Thoracic aorta (tissue), 2 donors: ENCODE measurements at places on chromosomes 6 and 20. TPM values are rescaled to one million over a fixed set of nuclear protein-coding genes. Genes with fewer than 3 reads are reported as not detected.

TGM3 gene
- 0.27 TPM for total RNA-seq

SLC22A2 gene
- not detected for total RNA-seq

SPEF1 gene
- total RNA-seq: not detected

PTCRA gene
- not detected for total RNA-seq

STK35 gene
- 25.4 TPM for total RNA-seq

MAP7 gene
- 6.9 TPM for total RNA-seq
